ENCODE measurements at places on chromosomes 11 and 22.
A peak's percentile ranks its signal among the peaks of the same experiment; 100 is the strongest.

- peak; percentile 50 for DNase-seq
Observed at GRCh38 chr11:128523641-128524040, 63.7 kb downstream of the ETS1 start.

GRCh38 chr11:79670882-79671281 lies 230.1 kb upstream of the TENM4 start:
- no peak for DNase-seq

DNA sequence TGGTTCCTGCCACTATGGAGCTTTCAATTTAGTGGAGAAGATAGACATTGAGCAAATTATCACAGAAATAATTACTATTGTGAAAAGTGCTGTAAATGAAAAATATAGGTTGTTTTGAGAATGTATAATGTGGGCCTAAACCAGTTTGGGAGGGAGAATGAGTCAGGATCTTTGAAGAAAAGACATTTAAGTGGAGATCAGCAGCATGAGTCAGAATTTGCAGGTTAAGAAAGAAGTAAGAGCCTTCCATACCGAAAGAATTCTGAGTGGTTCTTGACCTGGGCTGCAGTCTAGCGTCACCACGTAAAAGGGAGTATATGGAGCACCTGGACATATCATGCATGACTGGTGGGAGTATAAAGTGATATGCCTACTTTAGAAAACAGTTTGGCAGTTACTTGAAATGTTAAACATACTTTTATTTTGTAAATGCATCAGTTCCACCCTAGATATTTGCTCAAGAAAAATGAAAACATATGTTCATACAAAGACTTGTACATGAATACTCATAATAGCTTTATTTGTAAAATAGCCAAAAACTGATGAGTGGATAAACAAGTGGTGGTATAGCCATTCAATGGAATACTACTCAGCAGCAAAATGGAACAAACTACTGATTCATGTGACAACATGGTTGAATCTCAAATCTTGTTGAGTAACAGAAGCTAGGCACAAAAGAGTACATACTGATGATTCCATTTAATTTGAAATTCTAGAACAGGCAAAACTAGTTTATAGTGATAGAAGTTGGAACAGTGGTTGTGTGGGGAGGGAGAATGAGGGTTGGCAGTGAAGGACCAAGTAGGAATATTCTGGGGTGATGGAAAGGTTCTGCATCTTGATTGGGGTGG lies 99.2 kb downstream of the STIM1 start:
- DNase-seq: peak; percentile 18

GRCh38 chr11:19980957-19981669 lies 179.2 kb downstream of the DBX1 start:
- DNase-seq: peak; percentile 97

GRCh38 chr11:107457205-107457557 lies 444 bp downstream of the CWF19L2 start:
- no peak for DNase-seq

GRCh38 chr22:39617970-39618757 lies 47.6 kb downstream of the CACNA1I start:
- no peak for DNase-seq

- DNase-seq: no peak
Observed at GRCh38 chr11:61769946-61770683, 17.7 kb downstream of the MYRF start.

Data from EH (cell line).